Daoy (cell line): ENCODE measurements at places on chromosomes 5 and 9. TPM values are rescaled to one million over a fixed set of nuclear protein-coding genes. Genes with fewer than 3 reads are reported as not detected.

The RNF183 gene
- not detected in 2 replicates for total RNA-seq

DNA sequence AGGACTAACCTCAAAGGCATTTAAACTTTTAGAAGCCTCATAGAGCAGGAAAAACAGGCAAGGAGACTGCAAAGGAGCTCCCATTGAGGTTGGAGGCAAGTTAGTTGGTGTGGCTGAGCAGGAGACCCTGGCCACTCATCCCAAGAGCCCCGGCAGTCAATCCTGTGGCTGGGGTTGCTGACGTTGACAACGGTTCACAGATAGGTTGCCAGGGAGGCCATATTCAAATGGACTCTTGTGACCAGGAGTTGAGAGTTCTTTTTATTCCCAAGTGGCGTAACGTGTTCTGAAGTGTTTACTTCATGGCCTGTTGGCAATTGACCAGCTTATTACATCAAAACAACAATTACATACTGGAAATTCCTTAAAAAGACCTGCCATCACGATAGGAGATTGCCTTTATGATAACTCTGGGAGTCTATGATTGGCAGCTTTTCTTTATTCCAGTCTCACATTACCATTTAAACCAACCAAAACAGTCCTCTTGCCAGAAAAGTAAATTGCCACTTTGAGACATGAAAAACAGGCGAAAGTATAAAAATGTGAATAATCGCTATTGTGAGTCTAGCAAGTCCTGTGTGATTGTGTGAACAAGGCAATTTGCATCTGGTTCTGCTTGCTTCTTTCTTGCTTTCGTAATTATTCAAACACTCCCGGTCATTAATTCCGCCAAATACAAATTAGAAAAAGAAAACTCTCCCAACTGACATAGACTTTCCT, 394.9 kb downstream of the MED10 start:
- no peak for DNase-seq

DNA sequence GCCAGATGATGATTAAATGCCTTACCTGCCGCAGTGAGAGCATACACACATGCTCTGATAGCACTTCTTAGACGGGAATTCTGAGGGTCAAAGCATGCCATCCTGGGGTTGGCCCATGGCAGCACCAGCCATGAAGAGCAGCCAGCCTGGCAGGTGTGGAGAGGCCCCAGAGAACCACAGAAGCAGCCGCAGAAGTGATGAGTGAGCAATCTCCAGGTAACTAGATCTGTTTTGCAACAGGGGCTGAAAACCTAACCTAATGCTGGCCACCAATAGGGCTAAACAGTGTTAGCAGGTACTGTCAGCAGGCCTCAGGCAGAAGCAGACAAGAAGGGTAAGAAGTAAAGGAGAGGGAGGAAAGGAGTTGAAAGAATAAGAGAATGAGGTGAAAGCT, 33.5 kb upstream of the HOMER1 start:
- no peak for DNase-seq

The SPATA31A3 gene
- total RNA-seq, result not detected in 2 replicates

DNA sequence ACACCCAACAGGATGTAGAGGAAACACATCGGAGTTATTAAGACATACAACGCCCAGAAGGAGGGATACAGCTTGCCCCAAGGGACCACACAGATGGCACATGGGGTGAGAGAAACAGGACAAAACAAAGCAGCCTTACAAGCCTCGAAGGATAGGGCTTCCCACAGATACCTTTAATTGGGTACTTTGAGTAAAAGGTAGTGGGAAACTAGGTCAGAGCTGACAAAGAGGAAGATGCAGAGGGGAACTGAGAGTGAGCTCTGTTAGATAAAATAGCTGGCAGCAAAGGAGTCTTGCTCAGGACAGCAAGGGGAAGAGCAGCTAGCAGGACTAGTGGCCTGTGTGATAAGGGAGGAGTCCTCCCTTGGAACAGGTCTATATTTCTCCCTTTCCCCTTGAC, 48.2 kb downstream of the OTP start:
- no peak for DNase-seq

GRCh38 chr5:25439025-25439424, 794.2 kb upstream of the CDH10 start:
- no peak for DNase-seq

GRCh38 chr5:120919017-120919416, 454.9 kb downstream of the PRR16 start:
- DNase-seq, result no peak

DNA sequence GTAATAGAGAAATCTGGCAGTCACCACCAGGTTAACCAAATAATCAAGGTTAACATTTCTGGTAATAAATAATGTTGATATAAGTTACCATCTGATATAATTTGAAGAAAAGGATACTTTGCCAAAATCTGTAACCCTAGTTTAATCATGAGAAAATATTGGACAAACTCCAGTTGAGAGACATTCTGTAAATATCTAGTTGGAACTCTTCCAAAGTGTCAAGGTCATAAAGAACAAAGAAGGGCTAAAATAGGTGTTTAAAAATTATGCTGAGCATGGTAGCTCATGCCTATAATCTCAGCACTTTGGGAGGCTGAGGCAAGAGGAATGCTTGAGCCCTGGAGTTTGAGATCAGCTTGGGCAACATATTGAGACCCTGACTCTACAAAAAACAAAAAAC, 253.3 kb downstream of the MRPS30 start:
- DNase-seq, result no peak

DNA sequence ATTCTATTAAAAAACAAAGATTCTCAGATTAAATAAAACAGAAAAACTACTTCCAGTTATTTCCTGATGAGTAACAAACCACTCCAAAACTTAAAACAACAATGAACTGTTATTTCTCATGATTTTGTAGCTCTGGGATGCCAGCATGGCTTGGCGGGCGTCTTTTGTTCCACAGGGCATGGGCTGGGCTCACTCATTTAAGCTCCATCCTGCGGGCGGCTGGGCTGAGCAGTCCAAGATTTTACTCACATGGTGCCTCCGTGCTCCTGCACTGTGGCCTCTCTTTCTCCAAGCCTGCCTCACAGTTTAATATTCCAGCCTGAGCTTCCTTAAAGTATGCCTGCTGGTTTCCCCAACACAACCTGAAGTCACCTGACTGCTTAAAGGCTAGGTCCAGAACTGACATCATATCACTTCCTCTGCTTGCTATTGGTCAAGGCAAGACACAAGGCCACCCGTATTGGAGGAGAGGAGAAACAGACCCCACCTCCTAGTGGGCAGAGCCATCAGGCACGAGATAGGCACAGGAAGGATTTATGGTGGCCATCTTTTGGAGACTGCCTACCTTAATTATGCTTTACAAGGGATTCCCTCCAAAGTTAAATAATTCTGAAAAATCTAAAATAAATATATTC, 41.6 kb upstream of the ZBTB43 start:
- DNase-seq, result peak; percentile 72

The CARTPT gene
- not detected in 2 replicates for total RNA-seq

- DNase-seq, result no peak
Observed at GRCh38 chr5:20694121-20694520, 706.1 kb upstream of the CDH18 start.

DNA sequence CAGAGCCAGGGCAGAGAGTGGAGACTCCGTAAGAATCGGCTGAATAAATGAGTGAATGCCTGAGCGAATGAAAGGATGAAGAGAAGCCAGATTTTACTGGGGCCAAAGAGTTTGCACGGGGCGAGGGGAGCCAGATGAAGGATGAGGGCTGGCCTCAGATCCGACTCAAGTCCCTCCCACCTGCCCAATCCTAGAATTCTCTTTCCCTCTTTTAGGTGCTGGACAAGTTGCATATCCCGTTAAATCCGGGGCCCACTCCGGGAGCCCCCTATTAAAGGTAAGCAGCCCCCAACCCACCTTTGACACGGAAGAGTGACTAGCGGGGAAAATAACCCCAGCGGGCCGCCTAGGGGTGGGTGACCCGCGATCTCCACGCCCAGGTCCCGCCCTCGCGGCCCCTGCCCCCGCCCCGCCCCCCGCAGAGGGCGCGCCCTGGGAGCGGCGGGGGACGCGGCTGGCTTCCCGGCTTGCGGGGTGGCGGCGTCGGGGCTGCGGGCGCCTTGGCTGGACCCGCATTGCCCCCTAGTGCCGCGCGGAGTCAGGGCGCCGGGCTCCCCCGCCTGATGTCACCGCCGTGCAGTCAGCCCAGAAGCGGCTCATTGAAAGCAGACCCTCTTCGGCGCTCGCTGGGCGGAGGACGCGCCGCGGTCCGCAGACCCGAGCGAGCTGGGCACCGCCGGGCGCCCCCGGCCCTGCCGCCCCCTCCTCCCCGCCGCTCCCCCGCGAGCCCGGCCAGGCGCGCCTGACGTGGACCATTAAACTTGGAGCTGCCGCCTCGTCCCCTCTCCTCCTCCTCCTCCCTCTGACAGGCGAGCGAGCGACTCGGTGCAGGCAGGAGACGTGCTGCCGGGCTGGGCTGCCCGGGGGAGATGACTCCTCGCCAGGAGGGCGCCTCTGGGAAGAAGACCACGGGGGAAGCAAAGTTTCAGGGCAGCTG, at the start of gene ADRA1B:
Gene ADRA1B (plus strand): TSS at position 579 of the 937 bp plus-strand sequence. CDS start 424 bp downstream, outside the sequence.
- peak; percentile 86 for DNase-seq

DNA sequence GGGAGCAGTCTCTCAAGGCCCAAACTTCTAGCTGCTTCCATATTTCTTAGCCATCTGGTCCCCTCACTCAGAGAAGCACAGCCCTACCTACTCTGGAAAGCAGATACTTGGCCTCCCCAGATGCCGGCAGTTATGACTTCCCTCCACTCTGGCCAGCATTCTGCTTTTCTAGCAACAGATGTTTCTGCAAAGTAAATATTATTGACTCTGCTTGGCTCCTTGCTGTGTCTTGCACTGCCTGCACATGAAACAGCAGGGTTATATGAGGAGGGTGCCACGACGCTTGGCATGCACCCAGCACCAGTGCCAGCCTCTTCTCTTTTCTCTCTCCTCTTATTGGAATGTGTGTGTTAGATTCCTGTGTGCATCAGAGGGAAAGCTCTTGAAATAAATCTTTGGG, 99.7 kb downstream of the ARHGAP26 start:
- DNase-seq, result no peak

The CDH6 gene
- 0.15 and 0.57 TPM in 2 replicates for total RNA-seq

The PCDHGB2 gene
- 0.23 and 0.24 TPM in 2 replicates for total RNA-seq

- no peak for DNase-seq
Observed at GRCh38 chr9:34545497-34545896, 22.7 kb upstream of the ENHO start.

The FCN2 gene
- total RNA-seq, result not detected in 2 replicates

The TMEM252 gene
- total RNA-seq, result not detected in 2 replicates

- DNase-seq, result no peak
Observed at GRCh38 chr5:39648085-39648847, 223.5 kb upstream of the DAB2 start.

DNA sequence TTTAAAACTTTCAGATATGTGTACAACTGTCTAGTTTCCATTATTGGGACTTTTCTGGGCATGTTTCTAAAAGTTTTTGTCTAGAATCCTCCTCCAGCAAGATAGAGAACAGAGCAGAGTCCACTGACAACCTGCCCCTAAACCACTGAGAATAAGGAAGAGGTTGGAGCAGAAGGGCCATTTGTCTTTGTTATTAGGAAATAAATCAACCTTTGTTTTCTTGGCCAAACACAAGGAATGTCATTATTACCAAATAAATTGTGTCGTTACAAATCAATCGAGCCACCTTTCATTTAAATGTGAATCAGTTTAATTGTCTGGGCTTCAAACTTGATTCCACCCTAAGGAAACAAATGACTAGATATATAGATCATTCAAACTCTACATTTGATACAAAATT, 81.4 kb downstream of the GAS1 start:
- no peak for DNase-seq

GRCh38 chr5:86038566-86038965, 579.2 kb upstream of the COX7C start:
- DNase-seq, result no peak

DNA sequence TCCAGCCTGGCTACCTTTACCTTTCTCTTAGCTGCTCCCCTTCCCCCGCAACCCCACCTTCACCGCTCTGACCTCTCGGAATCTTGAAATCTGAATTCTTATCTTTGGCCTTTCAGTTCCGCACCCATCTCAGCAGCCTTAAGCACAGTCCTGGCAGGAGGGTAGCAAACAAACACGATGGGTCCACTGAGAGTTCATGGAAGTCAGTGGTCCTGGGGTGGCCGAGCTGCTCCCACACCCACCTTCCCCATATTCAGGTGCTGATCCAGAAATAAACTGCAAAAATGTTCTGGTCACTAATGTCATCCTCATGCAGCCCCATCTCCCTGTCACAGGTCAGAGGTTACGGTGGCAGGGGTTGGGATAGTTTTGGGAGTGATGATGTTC, 59.6 kb upstream of the TBC1D2 start:
- no peak for DNase-seq

The PDGFRB gene
- 8.6 and 9.4 TPM in 2 replicates for total RNA-seq

DNA sequence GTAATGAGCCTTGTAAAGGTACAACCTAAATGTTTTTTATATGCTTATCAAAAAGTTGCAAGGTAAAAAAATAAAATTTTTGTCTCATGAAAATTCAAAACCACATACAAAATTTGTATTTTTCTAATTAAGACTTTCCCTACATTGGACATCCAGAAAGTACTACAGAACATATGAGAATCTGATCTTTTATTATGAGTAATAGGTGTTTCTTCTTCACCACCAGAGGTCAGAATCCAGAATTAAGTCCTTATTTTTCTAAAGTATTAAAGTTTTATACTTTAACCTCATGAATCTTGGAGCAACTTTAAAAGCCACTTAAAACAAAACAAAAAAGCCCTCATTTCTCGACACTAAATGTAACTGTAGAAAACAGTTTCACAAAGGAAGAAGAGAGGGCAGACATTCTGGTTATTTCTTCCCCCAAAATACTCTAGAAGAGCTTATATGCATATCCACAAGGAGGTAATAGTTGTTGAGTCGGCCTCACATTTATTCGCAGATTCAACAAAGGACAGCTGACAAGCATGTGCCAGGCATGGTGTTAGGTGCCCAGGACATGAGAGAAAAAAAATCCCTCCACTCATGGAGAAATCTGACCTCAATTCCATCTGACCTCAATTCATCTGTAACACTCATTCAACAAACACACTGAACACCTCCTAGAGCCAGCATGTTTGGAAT, 69.3 kb downstream of the MLLT3 start:
- DNase-seq, result peak; percentile 2

The LCN1 gene
- total RNA-seq, result not detected in 2 replicates

The SMIM33 gene
- not detected in 2 replicates for total RNA-seq

DNA sequence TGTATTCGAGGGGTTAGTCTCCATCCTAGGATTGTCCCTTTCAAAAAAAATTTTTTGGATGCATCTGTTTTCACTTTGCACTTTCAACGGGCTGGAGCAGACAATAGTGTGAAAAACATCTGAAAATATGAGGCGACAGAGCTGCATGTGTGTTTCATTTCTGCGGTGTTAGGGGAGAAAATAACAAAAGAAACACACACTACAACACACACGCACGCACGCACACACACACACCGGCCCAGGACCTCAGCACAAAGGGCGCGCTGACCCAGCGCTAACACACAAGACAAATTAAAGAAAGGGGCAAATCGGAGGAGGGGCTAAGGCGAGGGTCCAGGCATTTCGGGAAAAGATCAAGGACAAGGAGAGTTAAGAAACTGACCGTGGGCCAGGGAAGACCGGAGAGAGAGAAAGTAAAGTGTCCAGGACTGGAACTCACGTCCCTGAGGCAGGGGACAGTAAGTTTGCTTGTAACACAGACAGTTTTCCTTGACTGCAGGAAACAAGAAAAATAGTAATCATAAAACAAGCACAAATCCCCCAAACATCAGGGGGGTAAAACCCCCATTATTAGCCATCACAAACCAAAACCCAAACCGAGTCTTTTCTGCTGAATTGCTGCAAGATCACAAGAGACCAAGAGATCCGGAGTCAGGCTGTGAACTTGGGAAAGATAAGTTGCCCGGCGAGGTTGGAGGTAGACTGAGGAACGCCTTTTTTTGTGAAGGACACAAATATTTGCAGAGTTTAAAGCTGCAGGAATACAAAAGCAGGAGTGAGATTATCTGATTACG, 302.1 kb downstream of the PARP8 start:
- DNase-seq, result peak; percentile 7
